SJSA1 (cell line): ENCODE measurements at places on chromosomes 7 and 10.

DNA sequence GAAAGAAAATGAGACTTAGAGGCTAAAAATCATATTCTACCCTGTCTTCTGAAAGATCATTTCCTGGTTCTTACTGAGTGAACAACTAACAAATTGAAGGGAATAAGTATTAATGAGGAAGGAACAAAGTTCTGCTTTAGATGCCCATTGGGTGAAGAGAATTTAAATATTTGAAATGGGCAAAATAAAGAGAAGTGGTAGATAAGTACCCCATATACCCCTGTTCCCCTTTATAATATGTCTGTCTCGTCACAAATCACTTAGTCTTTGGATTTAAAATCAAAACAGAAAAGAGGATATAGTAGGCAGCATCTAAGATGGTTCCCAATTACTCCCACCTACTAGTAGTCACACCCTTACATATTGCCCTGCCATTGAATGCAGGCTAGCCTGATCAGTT, 13.2 kb downstream of the TES start:
- DNase-seq = no peak

- DNase-seq = peak; percentile 90
These were observed 530.2 kb upstream of the FZD8 start for GRCh38 chr10:36171953-36172940.

DNA sequence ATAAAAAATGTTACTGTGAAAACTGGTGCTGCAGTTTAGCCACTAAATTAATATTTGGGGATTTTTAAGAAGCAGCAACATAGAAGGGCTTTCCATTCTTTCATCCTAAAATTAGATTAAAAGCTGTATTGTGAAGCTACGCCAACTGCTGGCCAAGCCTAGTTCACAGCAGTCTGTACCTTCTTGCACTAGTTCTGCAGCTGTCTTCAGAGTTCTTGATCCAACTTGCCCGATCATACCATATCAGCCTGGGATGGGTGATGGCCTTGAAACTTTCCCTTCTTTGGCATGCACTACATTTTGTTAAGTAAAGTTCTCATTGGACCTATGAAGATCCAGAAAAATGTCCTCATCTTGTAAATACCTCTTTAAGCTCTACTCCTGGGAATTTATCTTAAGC, 20.3 kb upstream of the PANK1 start:
- DNase-seq = no peak

- DNase-seq = no peak
These were observed 551 bp downstream of the KCND2 start for GRCh38 chr7:120273476-120273975.

- DNase-seq = no peak
These were observed 102.7 kb downstream of the CUBN start for GRCh38 chr10:17026686-17027485.

DNA sequence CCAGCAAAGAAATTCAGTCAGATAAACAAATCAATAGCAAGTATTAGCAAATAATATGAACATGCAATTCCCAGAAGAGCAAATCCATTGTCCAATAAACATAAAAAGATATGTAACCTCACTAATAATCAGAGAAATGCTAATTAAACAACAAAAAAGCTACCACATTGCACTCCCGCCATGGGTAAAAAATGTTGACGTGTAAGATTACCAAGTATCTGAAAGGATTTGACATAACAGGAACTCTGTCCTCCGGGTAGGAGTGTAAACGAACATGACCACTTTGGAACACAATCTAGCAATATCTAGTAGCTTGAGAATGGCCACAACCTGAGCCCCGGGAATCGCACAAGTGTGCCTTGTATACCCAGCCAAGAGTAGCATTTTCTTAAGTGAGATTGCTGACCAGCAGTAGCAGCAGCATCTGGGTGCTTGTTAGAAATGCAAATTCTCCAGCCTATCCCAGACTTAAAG, 31.6 kb downstream of the DYDC1 start:
- DNase-seq = no peak

DNA sequence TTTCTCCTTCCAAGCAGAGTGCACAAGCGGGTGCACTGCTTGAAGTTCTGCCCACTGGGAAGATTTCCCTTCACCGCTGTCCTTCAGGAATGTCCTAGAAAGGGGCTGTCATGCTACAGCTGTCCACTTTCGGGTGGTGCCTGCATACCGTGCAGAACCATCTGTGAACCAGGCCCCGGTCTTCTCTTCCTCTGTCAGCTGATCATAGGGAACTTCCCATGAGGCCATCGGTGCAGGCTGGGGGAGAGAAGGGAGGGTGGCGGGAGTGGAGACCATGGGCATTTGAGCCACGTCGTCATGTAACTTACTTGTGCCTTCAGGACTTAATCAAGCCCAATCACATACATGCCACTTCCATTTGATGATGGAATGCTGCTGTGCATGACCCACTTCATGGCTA, 111.6 kb downstream of the NKX6-2 start:
- peak; percentile 22 for DNase-seq

DNA sequence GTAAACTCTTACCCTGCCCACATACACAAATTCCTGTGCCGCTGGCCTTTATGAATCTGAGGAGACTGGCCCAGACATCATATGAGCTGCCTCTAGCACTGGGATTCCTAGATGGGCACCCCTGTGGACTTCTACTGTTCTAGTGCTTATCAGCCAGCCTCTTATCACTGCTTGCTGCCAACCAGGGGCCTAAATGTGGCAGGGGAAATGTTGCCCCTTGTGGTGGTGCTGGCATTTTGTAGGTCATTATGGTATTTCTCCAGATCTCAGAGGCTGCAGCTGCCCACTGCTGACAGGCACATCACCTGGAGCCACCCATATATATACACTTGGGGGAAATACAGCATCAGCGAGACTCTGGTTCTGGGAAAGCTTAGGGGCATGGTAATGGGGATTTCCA, 5.4 kb downstream of the SFR1 start:
- DNase-seq = no peak

DNA sequence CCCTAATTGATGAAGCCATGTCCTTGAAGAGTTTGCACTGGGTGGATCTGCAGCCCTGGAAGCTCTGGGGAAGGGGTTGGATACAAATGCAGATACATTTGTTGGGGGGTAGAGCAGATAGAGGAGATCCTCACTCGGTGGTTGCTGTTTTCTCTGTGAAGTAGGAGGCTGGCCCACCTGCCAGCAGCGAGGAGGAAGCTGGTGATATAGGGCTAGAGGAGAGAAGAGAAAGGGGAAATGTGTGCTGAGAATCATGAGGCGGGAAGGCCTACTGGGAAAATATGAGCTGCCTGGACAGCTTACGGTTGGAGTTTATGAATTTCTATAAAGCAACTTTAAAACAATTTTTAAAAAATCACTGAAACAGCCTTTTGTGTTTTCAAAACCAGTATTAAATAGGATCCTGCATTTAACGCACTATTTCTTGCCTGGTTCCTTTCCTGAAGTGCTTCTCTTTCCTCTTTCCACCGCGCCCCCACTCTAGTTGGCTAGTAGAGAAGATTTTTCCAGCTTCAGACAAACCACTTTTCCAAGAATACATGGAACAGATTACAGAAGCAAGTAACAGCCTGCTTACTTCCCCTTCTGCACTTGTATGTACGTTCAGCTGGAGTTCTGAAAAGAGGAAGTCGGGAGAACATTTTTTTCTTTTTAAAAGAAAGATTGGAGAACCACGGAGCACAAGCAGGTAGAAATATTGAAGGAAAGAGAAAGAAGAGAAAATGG, 100.6 kb upstream of the GLCCI1 start:
- DNase-seq = no peak

GRCh38 chr10:29691564-29692072, 56.8 kb upstream of the SVIL start:
- DNase-seq = no peak

DNA sequence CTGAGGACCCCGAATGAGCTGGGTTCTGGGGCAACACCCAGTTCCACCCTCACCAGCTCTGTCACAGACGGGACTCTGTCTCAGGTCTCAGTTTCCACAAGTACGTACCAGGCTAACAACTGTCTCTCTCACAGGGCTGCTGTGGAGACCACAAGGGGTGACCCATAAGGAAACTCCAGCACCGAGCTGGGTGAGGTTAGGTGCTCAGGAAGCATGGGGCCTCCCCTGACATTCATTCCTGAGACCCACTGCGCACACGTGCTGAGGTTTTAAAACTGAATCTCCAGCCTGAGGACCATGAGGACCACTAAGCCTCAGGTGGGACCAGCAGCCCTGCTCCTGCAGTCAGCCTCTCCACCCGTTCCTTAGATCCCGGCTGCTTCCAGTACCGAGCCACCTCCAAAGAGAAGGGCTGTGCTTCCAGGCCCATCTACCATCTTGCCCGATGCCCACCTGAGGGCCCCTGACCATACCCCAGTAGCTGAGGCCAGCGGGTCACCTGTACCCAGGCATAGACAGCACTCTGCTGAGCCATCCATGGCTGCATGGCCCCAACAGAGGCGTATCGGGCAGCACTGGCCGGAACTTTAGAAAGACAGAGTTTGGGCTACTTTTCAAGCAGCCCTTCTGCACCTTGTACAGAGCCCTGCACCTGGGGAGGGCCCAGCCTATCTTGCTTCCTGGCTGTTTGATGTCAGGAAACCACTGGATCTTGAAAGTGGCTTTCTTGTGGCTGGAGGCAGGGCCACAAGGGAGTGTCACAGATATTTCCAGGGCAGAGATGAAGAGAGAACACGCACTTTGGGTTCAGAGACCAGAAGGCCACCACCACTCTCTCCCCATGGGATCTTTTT, 18.7 kb downstream of the HSPA12A start:
- no peak for DNase-seq

GRCh38 chr10:52757773-52758172, 14.8 kb downstream of the MBL2 start:
- no peak for DNase-seq

DNA sequence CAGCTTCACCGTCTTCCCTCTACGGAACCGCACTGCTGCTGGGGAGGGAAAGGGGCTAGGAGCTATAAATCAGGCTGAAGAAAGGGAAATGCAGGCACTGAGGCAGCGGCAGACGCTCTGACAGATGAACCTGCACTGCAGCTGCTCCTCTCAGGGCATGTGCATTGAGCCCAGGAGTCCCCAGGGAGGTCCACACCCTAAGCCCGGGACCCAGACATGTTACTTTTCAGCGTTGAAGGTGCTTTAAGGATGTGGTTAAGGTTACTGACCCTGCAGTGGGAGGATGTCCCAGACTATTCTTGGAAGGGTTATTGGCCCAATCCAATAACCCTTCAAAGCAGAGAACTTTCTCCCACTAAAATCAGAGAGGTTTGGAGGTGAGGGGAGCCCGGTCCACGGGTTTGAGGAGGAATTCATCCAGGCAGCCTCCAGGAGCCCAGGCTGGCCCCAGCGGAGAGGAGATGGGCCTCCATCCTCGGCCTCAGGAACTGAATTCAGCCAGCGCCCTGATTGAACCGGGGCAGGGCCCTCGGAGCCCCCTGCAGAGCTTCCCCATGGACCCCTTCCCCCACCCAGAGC, 75.4 kb downstream of the ADARB2 start:
- no peak for DNase-seq

DNA sequence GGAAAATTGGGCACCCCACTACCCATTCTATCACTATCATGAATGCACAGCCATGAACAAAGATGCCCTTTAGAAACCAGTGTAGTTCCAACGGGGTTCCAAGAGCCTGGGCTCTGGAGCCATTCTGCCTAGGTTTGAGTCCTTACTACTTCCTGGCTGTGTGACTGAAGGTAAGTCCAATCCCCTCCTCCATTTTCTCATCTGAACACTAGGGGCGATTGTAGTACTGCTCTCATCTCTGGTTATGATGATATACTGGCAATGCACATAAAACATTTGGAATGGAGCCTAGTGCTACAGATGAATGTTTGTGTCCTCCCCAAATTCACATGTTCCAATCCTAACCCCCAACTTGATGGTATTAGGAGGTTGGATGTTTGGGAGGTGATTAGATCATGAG, 28.1 kb upstream of the CDH23 start:
- DNase-seq = no peak

GRCh38 chr7:145644426-145645134, 472.0 kb upstream of the CNTNAP2 start:
- no peak for DNase-seq

GRCh38 chr10:100939763-100940344, 27.1 kb downstream of the SLF2 start:
- no peak for DNase-seq

- DNase-seq = no peak
These were observed 84.2 kb downstream of the REEP3 start for GRCh38 chr10:63605197-63605967.

- no peak for DNase-seq
These were observed 87.9 kb downstream of the ODAD2 start for GRCh38 chr10:27911011-27911410.

GRCh38 chr7:105178177-105178576, 164.2 kb downstream of the KMT2E start:
- DNase-seq = no peak

GRCh38 chr10:102001435-102002068, 54.4 kb downstream of the ARMH3 start:
- DNase-seq = no peak

- no peak for DNase-seq
These were observed 24.4 kb downstream of the GSDME start for GRCh38 chr7:24732646-24733413.

DNA sequence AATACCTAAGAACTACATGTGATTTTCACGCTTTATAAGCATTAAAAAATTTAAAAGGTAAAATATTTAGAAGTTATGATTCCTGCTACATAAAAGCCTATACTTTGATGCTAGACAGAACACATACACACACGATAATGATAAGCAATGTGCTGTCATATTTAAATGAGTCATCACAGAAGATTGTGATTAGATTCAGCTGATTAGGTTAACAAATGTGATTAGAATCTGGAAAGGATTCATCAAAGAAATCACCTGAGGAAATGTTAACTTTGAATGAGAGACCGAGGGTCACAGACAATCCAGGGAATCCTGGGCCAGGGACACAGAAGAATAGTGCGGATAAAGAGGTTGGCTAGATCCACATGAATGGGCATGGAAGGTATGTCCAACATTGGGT, 42.0 kb upstream of the CYP2C18 start:
- DNase-seq = no peak

DNA sequence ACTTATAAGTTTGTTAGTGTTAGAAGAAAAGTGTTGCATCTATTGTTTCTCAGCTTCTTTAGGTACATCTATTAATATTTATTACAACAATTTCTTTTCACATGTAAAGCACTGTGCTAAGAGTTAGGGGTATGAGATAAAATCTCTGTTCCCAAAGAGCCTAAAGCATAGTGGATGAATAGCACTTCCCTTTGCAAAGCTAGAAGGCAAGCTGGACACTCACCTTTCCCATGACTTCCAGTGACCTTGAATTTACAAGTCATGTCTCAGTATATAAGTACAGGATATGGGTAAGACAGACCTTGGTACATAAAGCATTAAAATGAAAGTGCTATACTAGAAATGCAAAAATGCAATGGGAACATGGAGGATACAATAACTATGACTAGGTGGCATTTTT, 8.7 kb downstream of the CNNM1 start:
- no peak for DNase-seq
